ENCODE measurements at places on chromosomes 7 and 10. TPM values are rescaled to one million over a fixed set of nuclear protein-coding genes. Genes with fewer than 3 reads are reported as not detected.

GRCh38 chr7:133629701-133630100 lies 376.8 kb downstream of the EXOC4 start:
- DNase-seq = no peak

GRCh38 chr10:34018129-34018528 lies 683.7 kb upstream of the NRP1 start:
- no peak for DNase-seq

EBLN1 gene
- total RNA-seq = not detected

NSUN5 gene
- total RNA-seq = 22.4 TPM

DNA sequence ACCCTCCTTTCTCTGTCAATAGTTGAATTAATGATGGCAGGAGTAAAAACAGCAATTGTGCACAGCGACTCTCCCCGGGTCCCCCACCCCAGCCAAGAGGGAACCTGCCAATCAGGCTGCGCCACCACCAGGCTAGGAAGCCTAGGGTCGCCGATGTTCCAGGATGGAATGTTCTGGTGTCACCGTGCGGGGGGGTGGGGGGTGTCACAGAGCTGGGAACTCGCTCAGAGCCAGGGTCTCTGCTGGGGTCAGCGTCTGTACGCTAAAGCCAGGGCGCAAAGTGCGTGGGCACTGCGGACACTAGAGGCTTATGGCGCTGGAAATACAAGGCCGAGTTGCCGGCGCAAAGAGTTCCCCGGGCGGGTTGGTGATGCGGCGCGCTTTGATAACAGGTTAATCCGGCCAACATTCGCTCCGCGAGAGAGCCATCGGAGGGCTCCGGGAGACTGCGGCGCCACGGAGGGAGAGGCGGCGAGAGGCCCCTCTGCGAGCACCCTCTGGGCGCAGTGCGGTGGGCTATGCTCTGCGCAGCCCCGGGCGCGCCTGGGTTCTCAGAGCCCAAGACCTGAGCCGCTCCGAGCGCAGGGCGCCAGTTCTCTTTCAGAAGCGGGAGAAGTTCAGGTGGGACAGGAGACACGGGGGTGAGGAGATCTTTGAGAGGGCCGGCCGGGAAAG lies 192.3 kb downstream of the EMX2 start:
- no peak for DNase-seq

UNCX gene
- total RNA-seq = not detected

DNA sequence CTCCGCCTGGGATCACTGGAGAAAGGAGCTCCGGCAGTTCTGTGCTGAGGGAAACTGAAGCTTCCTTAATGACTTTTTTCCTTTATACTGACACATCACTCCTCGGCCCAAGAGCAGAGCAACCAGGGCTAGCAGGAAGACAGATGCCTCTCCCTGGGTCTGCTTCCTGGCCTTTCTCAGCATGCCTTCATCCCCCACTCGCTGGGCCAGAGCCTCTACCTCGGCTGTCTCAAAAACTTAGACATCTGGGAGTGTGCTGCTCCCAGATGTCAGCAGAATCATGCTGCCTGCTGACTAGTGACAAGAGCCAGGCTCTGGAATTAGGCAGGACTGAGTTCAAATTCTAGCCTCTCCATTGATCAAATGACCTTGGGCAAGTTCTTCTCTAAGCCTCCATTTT lies 24.4 kb upstream of the LRRC4 start:
- DNase-seq = no peak

AKR1C2 gene
- total RNA-seq = 31.4 TPM

GRCh38 chr10:100993986-100994708 lies 5.5 kb upstream of the LZTS2 start:
- DNase-seq = no peak

DNA sequence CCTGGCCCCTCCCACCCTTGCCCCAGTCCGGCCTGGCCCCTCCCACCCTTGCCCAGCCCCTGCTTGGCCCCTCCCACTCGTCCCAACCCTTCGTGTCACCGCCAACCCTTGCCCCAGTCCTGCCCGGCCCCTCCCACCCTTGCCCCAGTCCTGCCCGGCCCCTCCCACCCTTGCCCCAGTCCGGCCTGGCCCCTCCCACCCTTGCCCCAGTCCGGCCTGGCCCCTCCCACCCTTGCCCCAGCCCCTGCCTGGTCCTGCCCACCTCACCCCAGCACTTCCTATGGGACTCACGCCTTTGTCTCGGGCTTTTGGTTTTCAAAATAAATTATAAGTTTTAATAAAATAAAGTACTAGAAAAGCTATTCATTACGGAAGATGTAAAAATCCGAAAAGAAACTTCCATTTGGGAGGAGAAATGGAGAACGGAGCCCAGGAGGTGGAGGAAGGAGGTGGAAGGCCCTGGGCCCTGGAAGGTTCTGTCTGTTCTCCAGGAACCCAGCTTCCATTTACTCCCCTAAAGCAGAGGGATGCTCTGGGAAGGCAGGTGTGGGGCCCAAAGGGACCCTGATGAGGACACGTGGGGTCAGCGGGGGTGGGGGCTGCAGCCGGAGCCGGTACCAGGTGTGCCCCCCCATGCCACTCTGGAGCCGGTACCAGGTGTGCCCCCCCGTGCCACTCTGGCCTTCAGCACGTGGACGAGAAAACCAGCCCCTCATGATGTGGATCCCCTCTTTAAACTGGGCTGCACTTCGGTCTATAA lies 52.2 kb downstream of the PWWP2B start:
- DNase-seq = no peak

DNA sequence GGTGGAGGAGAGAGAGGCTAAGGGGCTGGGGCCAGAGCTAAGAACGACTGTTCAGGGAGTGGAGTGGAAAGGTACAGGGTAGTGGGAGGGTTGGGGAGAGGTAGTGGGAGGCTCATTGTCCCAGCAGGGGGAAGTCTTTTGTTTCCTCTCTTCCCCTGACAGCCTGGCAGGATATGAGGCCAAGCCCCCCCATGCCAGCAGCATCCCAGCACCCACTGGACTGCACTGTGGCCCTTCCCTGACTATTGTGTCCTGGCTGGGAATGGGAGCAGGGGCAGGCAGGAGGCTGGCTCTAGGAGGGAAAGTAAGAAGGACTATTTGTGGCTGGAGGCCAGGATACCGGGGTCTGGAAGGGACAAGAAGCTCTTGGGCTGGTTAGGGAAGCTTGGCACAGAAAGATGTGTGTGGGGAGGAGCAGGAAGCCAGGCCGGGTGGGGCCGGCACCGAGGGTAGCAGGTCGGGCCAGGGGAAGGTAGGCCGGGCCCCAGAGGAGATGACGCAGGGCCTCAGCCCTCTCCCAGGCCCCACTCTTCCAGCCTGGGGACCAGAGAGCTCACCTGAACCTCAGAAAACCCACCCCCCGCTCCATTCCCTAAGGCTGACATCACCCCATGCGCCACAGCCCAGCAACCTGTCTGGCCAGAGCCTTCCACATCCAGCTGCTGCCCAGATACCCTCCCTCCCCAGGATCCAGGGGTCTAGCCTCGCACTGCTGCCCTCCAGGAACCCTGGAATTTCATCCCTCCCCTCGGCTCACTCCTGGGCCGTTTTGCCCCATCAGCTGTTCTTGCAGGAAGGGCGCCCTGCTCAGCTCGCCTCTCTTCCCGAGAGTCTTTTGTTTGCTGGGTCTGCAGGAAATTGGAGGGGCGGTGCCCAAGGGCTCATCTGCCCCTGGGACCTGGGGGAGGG lies 8.8 kb upstream of the EPHB4 start:
- DNase-seq = no peak

DNA sequence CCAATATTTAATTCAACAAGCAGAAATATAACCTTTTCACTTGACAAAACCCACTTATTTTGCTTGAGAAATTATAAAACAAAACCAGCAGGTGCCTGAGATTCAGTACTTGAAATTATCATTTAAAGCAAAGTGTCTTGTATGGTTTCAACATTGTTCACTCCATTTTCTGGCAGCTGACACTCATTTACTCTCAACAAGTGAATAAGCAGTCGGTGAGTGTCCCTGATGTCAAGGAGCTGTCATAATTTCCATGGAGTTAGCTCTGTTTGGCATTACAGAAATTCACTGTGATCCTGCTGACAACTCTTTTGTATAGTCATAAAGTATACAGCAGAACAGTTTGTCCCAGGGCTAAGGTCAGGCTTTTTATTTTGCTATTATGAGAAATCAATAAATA lies 490.0 kb downstream of the CNTNAP2 start:
- no peak for DNase-seq

NRBF2 gene
- 9.6 TPM for total RNA-seq

- no peak for DNase-seq
These were observed 45.0 kb upstream of the STK17A start for GRCh38 chr7:43537765-43538403.

DNA sequence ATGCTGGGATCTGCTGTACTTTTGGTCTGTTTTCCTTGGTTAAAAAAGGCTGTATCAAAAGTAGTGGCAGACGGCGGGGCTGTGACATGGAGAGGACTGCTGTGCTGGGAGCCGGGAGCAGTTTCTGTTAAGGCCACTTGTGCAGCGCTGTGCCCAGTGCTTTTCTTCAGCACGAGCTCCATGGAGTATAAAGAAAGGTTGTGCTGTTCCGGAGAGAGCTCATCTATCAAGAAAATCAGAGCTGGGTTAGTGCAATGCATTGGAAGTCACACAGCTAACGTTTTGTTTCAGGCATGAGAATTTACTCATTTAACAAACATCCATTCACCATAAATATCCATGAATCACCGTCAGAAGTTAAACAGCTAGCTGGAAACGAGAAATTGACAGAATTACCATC lies 62.0 kb downstream of the KIAA1549 start:
- DNase-seq = no peak

SEMA3E gene
- 3.5 TPM for total RNA-seq

DNA sequence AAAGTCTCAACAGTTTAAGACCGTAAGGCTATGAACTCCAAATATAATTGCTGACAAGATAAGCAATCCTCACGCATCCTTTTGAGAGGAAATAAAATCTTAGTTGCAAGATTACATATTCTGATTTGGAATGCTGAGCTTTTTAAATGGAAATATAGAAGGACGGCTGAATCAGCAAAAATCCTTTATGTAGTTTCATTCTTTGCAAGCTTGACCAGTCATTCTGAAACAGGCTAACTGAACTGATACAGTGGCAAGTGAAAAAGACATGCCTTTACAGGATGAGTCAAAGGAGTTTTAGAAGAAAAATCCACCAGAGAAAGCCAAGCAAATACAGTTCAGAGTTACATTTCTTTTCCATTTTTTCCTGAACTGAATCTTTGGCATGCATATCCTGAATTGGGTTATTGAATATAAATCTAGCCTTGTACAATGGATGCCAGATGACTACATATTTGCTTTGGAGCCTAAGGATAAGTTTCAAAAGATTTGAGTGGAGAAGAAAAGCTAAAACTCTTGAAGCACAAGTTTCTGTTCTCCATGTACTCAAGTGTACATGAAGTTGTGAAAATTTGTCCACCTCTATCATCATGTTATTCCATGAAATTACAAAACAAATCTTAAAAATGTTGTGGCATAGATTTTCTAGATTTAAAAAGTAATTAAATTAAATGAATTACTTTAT lies 4.4 kb downstream of the VIM start:
- no peak for DNase-seq
